Cortex of kidney (tissue), 1 donor: ENCODE measurements at places on chromosomes 5 and 9.

- no peak for DNase-seq
Measured at GRCh38 chr9:134439368-134439784, 113.1 kb downstream of the RXRA start.

DNA sequence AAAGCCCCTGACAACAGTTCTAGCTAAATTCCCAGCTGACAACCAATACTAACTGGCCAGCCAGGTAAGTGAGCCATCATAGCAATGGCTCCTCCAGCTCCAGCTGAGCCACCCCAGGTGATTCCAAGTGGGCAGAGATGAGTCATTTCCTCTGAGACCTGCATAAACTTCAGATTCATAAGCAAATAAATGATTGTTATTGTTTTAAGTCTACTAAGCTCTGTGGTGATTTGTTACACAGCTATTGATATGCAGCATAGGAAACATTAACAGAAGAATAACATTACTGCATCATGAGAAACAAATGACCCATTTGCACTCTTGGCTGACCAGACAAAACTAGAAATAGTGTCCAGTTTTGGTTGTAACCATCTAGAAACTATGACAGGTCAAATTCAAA lies 60.3 kb downstream of the TTC39B start:
- no peak for DNase-seq

DNA sequence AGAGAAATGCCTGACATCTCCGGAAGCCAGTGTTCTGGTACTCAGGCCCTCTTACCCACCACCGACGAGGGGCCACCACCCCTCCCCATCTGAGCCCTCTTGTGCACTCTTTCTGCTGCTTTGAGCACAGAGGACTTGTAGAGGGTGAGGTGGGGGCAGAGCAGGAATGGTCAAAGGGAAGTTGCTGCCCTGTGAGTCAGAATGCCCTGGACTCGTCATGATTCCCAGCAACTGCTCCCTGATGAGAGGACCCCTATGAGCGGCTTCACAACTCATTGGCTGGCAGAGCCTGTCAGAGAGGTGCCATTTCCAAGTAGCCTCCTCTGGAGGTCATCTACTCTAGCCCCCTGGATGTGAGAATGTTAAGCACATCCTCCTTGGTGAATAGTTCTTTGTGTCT lies 845 bp downstream of the ECSCR start:
- no peak for DNase-seq

DNA sequence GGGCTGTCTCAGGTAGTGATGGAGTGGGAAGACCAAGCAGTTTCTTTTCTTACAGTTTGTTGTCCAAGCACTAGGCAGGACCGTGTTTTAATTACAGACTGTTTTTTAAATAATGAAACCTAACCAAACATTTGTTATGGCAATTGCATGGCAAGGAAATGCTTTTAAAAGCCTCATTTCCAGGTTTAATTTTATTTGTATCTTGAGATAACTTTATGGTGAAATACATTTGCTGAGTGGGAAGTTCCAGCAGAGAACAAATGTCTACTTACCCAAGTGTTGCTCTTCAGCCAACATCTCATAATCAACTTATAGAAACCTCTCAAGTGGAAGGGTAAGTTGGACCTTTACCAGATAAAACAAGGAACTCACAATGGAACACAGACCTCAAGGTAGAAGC lies 11.8 kb upstream of the LHFPL2 start:
- no peak for DNase-seq
